ENCODE measurements at places on chromosomes 5 and 9. TPM values are rescaled to one million over a fixed set of nuclear protein-coding genes. Genes with fewer than 3 reads are reported as not detected.

DNA sequence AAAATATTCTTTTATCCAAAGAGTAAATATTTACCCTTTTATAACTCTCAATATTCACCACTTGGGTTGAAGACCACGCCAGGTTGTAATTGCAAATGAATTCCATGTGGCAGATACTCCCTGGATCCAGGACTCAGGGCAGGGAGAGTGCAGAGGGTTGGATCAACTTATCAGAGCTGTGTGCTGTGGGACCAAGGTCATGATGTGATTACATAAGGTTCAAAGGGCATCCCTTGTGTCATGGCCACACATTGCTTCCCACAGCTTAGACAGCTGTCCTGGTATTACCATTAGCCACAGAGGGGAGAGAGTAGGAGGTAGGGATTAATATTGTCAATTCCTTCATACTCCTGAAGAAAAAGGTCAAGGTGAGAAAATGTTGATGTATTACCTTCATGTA is 133.9 kb downstream of the JAKMIP2 start:
- DNase-seq, result no peak
- no peak overlapping the region for H3K27ac ChIP-seq
- no peaks in the 10 kb centered on the region for H3K36me3 ChIP-seq

DNA sequence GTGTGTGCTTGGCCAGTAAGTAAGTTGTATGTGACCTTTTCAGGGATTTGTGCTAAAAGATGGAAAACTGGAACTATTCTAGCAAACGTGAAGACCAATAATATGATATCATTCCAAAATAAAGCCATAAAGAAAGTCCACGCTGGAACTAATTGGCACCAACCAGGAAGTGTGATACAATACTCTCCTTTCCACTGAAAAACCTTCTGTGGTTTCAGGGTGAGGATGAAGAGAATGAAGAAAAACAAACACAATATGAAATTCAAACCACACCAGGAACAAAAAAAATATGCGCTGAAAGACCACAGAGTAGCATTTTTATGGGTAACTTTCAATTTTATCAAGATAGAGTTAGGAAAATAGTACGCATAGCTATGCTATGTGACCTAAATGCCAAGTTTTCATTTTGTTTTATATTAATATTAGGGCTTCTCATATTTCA is 105.8 kb downstream of the EFNA5 start:
- no peak overlapping the region for H3K27ac ChIP-seq
- H3K4me3 ChIP-seq, result no peak overlapping the region
- no peaks in the 10 kb centered on the region for H3K36me3 ChIP-seq
- no peak for DNase-seq
- H3K4me1 ChIP-seq, result no peaks in the 10 kb centered on the region
- H3K27me3 ChIP-seq, result no peaks in the 10 kb centered on the region

DNA sequence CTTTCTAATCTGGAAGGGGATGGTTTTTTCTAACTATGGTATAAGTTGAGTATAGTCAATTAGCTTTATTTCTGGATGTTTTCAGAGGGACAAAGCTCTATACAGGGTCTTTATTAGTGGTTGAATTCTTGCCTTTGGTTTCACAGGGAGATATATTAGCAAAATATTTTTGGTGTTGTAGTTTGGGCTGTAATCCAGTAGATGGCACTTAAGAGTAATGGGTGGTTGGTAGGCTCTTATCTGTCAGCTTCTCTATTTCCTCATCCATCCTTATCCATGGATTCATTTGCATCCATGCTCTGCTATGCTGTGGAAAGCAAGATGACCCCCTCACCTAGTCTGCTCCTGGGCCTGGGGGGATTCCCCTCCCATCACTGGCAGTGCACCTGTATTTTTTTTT is 363.6 kb upstream of the CYLC2 start:
- no peaks in the 10 kb centered on the region for H3K4me1 ChIP-seq
- no peaks in the 10 kb centered on the region for H3K27me3 ChIP-seq
- H3K36me3 ChIP-seq, result no peaks in the 10 kb centered on the region
- H3K4me3 ChIP-seq, result no peak overlapping the region
- no peak overlapping the region for H3K27ac ChIP-seq
- DNase-seq, result peak; percentile 29

- H3K27me3 ChIP-seq, result no peaks in the 10 kb centered on the region
- no peak overlapping the region for H3K4me3 ChIP-seq
- H3K36me3 ChIP-seq, result no peaks in the 10 kb centered on the region
- H3K4me1 ChIP-seq, result no peaks in the 10 kb centered on the region
- no peak overlapping the region for H3K27ac ChIP-seq
These were observed 96.8 kb downstream of the ALDH1A1 start for GRCh38 chr9:72855890-72856523.

DNA sequence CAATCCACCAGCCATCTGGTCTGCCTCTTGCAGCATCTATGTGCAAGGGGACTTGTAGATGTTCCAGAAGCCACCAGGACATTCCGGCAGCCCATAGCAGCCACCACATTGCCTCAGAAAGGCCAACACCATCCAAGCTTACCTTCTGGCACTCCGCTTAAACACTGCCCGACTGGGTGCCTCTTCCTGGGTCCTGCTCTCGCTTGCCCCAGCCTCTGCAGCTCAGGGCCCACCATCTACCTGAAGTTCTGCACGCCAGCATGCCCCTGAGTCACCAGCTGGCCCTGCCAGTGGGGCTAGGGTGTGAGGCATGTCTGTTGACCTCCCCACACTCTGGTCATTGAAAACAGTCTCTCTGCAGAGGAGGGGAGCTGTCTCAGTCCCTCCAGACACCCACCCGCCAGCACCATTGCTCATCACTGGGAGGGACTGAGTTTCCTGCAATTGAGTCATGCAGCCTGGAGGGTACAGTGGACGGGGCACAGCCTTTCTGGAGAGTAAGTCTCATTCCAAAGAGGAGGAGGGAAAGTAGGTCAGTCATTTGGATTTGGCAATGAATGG is 16.9 kb upstream of the COL5A1 start:
- H3K4me3 ChIP-seq, result no peak overlapping the region
- peak overlapping the region; percentile 49 for H3K27ac ChIP-seq
- H3K4me1 ChIP-seq, result peaks cover 28% of the 10 kb centered on the region
- no peaks in the 10 kb centered on the region for H3K36me3 ChIP-seq
- peak; percentile 79 for DNase-seq

GRCh38 chr5:43042626-43043399 is 2.7 kb upstream of the ANXA2R start:
- peak; percentile 83 for DNase-seq
- no peaks in the 10 kb centered on the region for H3K27me3 ChIP-seq
- peaks cover 17% of the 10 kb centered on the region for H3K4me1 ChIP-seq
- peak overlapping the region; percentile 90 for H3K27ac ChIP-seq
- H3K36me3 ChIP-seq, result no peaks in the 10 kb centered on the region

- H3K4me3 ChIP-seq, result no peak overlapping the region
- DNase-seq, result peak; percentile 45
- no peaks in the 10 kb centered on the region for H3K36me3 ChIP-seq
- no peak overlapping the region for H3K27ac ChIP-seq
These were observed 17.2 kb upstream of the AFAP1L1 start for GRCh38 chr5:149254506-149254905.

DNA sequence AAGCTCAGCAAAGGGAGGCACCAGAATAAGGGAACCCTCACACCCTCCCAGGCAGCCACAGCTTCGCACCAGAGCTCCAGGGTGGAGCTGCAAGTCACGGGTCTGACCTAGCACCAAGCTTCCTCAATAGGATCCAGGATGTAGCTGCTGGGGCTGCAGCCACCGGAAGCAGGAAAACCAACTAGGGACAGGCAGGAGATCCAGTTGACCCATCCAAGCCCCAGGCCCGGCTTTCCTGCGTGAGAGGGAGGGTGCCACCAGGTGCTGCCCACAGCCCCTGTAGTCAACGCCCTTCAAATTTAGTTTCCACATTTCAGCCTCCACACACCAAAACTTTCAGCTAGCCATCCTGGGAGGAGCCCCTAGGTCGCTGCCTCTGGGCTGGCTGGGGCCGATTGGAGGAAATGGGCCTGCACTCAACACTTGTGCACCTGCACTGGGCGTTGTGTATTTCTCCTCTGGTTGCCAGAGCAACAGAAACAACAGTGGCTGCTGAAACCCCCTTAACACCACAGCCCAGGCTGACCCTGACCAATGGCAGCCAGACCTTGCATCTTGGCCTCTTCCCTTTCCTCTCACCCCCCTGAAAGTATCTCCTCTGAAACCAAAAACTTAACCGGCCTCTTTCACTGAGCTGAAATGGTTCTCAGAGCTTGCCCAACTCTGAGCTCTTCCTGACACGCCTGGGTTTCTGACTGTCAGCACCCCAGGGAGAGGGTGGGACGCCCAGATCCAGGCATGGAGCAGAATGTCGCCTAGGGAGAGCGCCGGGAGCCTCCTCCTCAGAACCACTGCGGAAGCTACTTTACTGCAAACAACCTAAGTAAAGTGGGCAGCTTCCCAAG is 226.5 kb upstream of the MAP3K1 start:
- no peak overlapping the region for H3K27ac ChIP-seq
- H3K4me3 ChIP-seq, result no peak overlapping the region
- H3K36me3 ChIP-seq, result no peaks in the 10 kb centered on the region
- no peaks in the 10 kb centered on the region for H3K4me1 ChIP-seq
- no peak for DNase-seq
- H3K27me3 ChIP-seq, result no peaks in the 10 kb centered on the region

GRCh38 chr5:171595801-171596231 is 176.4 kb downstream of the FGF18 start:
- H3K27ac ChIP-seq, result peak overlapping the region; percentile 27
- peaks cover 6% of the 10 kb centered on the region for H3K27me3 ChIP-seq
- H3K36me3 ChIP-seq, result no peaks in the 10 kb centered on the region
- DNase-seq, result peak; percentile 71

DNA sequence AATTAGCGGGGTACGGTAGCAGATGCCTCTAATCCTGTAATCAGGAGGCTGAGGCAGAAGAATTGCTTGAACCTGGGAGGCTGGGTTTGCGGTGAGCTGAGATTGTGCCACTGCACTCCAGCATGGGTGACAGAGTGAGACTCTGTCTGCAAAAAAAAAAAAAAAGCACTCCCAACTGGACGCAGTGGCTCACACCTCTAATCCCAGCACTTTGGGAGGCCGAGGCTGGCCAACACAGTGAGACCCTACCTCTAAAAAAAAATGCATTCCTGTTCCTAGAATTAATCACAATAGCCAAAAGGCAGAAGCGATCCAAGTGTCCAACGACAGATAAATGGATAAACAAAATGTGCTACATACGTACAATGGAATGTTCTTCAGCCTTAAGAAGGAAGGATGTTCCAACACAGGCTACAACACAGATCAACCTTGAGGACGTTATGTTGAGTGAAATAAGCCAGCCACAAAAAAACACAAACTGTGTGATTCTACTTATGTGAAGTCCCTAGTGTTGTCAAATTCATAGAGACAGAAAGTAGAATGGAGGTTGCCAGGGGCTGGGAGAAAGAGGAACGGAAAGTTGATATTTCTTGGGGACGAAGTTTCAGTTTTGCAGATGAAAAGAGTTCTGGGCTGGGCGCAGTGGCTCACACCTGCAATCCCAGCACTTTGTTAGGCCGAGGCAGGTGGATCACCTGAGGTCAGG is 13.8 kb downstream of the FAM78A start:
- H3K27ac ChIP-seq, result no peak overlapping the region
- no peak overlapping the region for H3K4me3 ChIP-seq
- H3K36me3 ChIP-seq, result no peaks in the 10 kb centered on the region
- H3K4me1 ChIP-seq, result no peaks in the 10 kb centered on the region
- no peaks in the 10 kb centered on the region for H3K27me3 ChIP-seq

DNA sequence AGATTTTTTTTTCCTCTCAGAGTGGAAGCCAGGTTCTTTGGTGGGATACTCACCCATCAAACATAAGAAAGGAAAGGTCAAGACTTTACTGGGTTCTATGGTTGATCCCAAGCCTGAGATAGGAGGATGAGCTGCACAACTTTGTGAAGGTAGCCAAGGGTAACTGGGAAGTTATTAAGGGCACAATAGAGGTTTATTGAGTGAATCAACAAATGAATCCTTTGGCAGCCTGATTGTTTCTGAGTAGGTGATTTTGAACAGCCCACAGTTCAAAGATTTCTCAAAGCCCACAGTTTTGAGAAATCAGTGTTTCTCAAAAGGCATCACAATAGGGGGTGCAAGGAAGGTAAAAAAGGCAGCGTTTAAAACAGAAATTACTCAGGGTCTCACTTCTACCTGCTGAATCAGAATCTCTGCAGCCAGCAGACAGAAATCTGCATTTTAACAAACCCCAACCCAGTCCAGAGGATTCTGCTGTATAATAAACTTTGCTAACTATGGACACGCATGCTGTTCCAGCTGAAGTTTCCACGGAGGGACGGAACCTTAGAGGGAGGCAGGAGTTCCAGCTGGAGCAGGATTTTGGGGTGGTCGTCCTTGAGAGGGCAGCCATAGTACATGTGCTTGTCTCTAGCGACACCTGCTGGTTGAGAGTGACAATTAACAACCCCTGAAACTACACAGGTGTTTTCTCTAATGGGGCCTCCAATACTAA is 32.7 kb upstream of the FSD1L start:
- no peaks in the 10 kb centered on the region for H3K36me3 ChIP-seq
- no peaks in the 10 kb centered on the region for H3K27me3 ChIP-seq
- H3K27ac ChIP-seq, result no peak overlapping the region
- no peak overlapping the region for H3K4me3 ChIP-seq
- DNase-seq, result peak; percentile 56
- peaks cover 8% of the 10 kb centered on the region for H3K4me1 ChIP-seq

DNA sequence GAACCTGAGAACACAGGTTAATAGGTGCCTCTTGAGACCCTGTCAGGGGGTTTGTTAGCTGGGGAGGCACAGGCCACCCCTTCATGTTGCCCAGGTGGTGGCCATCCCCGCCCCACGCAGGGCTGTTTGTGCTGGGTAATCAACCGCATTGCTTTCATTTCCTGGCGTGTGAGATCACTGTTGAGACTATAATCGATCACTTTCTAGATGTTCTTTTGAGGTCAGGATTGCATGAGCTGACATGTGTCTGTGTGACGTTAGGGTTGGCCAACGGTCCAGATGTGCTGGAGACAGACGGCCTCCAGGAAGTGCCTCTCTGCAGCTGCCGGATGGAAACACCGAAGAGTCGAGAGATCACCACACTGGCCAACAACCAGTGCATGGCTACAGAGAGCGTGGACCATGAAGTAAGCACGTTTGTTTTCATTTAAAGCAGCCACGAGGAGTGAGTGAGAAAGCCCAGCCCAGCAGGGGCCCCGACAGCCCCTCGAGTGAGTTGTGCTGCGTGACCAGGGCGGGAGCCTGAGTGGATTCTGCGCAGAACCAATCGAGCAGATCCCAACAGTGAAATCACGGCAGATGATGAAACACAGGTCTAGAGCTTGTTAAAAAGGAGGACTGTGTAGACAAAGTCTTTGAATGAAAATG is 115.0 kb upstream of the CACNA1B start:
- H3K27ac ChIP-seq, result no peak overlapping the region
- DNase-seq, result no peak
- H3K27me3 ChIP-seq, result no peaks in the 10 kb centered on the region

- H3K27ac ChIP-seq, result peak overlapping the region; percentile 73
- H3K27me3 ChIP-seq, result no peaks in the 10 kb centered on the region
- no peak overlapping the region for H3K4me3 ChIP-seq
- peaks cover 53% of the 10 kb centered on the region for H3K4me1 ChIP-seq
These were observed 56.0 kb downstream of the NIPAL4 start for GRCh38 chr5:157516006-157516405.

The ORM2 gene
- total RNA-seq, result not detected

The ANXA2R gene
- 4.8 TPM for total RNA-seq
